ENCODE measurements at places on chromosomes 11 and 22. TPM values are rescaled to one million over a fixed set of nuclear protein-coding genes. Genes with fewer than 3 reads are reported as not detected.

DNA sequence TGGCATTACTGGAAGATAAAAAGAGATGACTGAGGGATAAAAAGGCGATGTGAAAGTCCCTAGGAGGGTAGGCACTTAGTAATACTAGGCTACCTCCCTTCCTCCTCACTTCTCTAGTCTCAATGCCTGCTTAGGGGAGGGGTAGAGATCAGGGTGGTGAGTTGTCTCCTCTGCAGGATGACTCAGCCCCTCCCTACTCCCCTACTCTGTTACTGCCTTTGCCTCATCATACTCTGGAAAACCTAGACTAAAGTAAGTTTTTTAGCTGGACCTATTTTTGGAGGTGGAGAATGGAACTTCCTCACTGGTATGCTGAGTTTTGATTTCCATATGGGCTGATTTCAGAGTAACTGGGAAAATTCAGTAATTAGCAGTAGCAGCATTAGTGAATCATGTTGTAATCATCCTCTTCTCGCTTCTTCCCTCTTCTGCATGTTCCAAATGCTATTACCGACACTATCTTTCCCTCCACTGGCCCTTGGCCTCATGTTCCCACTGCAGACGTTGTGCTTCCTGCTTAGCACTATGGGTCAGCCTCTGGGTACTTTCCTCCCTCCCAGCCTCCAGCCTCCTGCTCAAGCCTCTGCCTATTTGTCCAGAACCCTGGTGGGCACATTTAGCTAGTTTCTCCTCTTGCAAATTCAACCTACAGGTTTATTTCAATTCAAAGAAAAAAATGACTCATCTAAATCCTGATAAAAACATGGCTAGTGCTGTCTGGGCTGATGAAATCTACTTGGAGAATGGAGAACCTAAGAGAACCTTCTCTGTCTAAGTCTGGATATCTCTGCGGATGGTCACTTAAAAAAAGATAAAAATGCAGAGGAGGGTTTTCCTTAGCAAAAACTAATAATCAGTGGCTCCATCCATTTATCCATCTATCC, 281.7 kb downstream of the ST3GAL4 start:
- DNase-seq: peak; percentile 18

RFPL2 gene
- 0.30 TPM for polyA plus RNA-seq

DNA sequence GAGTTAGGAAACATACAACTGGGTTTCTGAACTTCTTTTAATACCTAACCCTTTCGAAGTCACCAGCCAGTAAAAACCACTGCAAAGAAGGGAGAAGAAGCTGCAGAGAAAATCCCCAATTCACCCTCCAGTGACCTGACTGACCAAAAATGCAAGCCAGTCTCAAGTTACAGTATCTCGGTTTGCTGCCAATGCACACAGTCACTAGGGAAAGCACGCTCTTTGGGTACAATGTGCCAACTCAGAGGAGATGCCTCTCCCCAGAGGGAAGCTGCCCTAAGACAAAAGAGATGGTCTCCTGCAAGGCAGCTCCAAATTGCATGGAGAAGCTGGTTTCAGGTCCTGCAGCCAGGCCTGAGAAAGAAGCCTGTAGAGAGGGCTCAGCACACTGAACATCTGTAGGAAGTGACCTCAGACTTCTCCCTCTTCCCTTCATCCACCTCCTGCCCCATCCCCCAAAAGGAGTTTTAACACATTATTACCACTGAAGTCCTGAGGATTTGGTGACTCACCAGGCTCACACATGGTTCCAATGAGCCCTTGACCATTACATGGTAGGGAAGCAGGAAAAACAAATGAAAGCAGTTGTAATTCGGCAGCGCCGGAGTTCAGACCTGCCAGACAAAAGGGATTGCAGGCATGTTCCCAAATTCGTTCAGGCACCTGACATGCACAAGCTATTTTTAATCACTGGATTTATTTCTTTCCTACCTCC, 90.1 kb downstream of the ETS1 start:
- DNase-seq: peak; percentile 86

- no peak for DNase-seq
Observed at GRCh38 chr11:69367211-69367964, 73.4 kb downstream of the MYEOV start.

MPZL2 gene
- polyA plus RNA-seq: 0.08 TPM

DNA sequence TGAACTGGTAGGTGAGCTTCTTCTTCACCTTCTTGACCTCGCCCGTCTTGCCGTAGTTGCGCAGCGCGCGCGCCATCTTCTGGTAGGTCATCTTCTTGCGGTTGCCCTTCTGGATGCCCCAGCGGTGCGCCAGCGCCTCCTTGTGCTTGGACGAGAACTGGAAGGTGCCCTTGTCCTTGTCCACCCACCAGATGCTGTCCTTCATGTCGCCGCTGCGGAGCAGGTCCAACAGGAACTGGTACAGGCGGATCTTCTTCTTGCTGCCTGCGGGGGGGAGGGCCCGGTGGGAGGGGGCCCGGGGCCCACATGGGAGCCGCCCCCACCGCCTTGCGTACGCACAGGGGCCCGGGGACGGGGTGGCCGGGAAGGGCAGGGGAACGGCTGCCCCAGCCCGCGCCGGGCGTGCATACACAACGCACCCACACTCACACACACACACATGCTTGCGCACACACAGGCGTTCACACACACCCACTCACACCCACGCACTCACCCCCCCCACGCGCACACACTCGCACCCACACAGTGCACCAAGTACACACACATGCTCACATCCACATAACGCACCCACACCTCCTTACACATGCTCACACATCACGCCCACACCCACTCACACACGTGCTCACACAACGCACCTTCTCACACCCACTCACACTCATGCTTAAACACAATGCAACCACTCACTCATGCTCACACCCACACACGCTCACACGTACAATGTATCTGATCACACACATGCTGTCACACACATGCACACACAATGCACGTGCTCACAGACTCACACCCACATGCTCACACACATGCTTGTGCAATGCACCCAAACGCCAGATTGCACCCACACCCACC, 3.0 kb upstream of the MYBPC3 start:
- DNase-seq: peak; percentile 89

PANX2 gene
- polyA plus RNA-seq: 4.3 TPM

- no peak for DNase-seq
Observed at GRCh38 chr11:104098555-104098954, 62.1 kb downstream of the DDI1 start.
